ENCODE measurements at places on chromosomes 16 and 17.
A peak's percentile ranks its signal among the peaks of the same experiment; 100 is the strongest.

- no peak for DNase-seq
Observed at GRCh38 chr16:75060723-75061122, 55.9 kb downstream of the LDHD start.

GRCh38 chr16:23232806-23233205 lies 50.3 kb downstream of the SCNN1G start:
- no peak for DNase-seq

DNA sequence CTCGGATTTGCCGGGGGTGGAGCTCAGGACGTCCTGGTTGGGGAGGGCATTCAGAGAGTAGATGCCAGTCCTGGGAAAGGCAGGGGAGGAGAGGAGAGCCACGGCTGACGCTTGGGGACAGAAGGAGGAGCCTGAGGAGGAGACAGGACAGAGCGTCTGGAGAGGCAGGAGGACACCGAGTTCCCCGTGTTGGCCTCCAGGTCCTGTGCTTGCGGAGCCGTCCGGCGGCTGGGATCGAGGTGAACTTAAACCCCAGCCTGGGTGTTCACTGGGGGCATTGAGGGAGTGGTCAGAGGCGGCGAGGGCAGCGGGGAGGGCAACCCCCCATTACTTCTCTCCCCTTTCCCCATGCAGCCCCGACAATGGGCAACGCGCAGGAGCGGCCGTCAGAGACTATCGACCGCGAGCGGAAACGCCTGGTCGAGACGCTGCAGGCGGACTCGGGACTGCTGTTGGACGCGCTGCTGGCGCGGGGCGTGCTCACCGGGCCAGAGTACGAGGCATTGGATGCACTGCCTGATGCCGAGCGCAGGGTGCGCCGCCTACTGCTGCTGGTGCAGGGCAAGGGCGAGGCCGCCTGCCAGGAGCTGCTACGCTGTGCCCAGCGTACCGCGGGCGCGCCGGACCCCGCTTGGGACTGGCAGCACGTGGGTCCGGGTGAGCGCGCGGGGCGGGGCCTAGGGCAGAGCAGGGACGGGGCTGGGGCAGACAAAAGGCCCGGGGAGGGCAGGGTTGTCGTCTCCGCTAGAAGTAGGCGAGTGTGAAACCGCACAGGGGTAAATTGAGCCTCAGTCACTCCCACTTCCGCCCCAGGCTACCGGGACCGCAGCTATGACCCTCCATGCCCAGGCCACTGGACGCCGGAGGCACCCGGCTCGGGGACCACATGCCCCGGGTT lies 3.7 kb downstream of the NOL3 start:
- DNase-seq, result peak; percentile 76

DNA sequence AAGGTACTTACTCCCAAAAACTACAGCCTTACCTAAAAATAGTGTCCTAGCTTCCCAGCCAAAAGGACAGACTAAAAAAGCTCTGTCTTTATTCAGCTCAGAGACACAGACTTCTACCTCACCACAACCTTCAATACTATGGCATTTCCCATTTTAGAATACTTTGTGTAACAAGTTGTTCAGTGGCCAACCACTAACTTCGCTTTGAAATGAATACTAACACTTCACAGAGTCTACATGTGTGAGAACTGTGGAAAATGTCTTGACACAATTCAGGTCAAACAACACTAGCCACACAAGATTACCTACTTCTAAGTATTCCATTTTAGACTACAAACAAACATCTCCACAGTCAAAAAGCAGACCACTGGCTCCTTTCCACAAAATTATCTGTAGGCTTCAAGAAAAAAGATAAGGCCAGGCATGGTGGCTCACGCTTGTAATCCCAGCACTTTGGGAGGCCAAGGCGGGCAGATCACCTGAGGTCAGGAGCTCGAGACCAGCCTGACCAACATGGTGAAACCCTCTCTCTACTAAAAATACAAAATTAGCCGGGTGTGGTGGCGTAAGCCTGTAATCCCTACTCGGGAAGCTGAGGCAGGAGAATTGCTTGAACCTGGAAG lies 3.2 kb downstream of the HELZ start:
- DNase-seq, result no peak

GRCh38 chr17:48860034-48860433 lies 29.2 kb downstream of the CALCOCO2 start:
- DNase-seq, result no peak

DNA sequence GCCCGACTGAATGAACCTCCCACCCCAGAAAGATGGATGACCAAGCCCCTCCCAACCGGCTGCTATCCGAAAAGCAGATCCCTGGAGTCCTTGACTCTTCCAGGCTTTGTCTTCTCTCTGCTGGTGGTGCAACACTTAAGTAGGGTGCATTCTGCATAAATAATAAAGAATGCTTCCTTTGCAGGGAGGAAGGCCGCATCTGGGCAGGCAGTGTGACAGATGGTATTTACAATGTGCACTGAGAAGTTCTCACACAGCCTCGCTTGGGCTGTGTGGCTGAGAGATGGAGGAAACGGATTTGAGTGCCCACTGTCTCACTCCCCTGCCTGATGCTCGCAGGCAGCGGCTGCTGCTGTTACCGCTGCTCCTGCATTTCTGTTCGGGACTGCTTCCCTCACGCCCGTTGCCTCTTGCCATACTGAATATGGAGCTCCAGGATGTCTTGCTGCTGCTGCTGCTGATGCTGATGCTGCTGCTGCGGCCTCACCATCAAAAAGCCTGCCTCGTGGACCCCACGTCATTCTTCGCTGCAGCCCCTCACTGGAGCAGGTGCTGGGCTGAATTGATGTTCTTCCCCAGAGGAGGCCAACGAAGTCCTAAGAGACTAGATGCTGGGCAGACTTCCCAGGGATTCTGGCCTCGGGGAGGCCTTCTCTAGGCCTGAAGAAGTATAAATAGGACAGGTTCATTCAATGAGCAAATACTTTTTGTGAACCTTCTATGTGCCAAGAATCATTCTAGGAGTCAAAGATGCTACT lies 7.1 kb upstream of the RHBDL3 start:
- no peak for DNase-seq

- DNase-seq, result no peak
Observed at GRCh38 chr16:85261204-85261603, 148.9 kb upstream of the CIBAR2 start.

- no peak for DNase-seq
Observed at GRCh38 chr16:72841506-72841905, 206.4 kb downstream of the ZFHX3 start.

- DNase-seq, result no peak
Observed at GRCh38 chr17:27449988-27450387, 6.3 kb upstream of the KSR1 start.

- DNase-seq, result no peak
Observed at GRCh38 chr16:73016488-73016830, 31.5 kb downstream of the ZFHX3 start.

- DNase-seq, result peak; percentile 52
Observed at GRCh38 chr17:37570527-37571093, 38.6 kb downstream of the SYNRG start.
